ENCODE measurements at places on chromosomes 5 and 9. TPM values are rescaled to one million over a fixed set of nuclear protein-coding genes. Genes with fewer than 3 reads are reported as not detected.

- no peak for DNase-seq
Observed at GRCh38 chr5:90547072-90547536, 11.5 kb upstream of the ADGRV1 start.

PCDHA7 gene
- polyA plus RNA-seq, result 0.14 TPM

- no peak for DNase-seq
Observed at GRCh38 chr9:84751921-84752320, 82.4 kb downstream of the NTRK2 start.

MYOT gene
- polyA plus RNA-seq, result not detected

- no peak for DNase-seq
Observed at GRCh38 chr9:89695441-89695891, 90.7 kb downstream of the GADD45G start.

DNA sequence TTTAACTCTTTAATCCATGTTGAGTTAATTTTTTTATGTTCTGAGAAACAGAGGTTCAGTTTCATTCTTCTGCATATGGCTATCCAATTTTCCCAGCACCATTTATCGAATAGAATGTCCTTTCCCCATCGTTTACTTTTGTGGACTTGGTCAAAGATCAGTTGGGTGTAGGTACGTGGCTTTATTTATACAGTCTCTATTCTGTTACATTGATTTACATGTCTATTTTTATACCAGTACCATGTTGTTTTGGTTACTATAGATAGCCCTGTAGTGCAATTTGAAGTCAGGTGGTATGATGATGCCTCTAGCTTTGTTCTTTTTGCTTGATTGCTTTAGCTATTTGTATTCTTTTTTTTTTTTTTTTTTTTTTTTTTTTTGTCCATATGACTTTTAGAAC, 462.0 kb downstream of the HTR1A start:
- no peak for DNase-seq

ZNF484 gene
- polyA plus RNA-seq, result 4.1 TPM

GRCh38 chr9:27276193-27277030, 20.5 kb downstream of the EQTN start:
- peak; percentile 16 for DNase-seq

GAPT gene
- polyA plus RNA-seq, result not detected

GRCh38 chr5:150801117-150801927, 22.8 kb downstream of the SMIM3 start:
- DNase-seq, result no peak

- DNase-seq, result no peak
Observed at GRCh38 chr5:10585518-10585915, 21.6 kb downstream of the ANKRD33B start.

GRCh38 chr9:78985084-78985738, 586.6 kb upstream of the TLE4 start:
- peak; percentile 1 for DNase-seq

- peak; percentile 90 for DNase-seq
Observed at GRCh38 chr5:151686674-151687407, at the start of gene SPARC. SPARC (minus strand) TSS chr5:151686915; CDS start chr5:151676188, 10,727 bp downstream.

GRCh38 chr9:88835772-88836171, 155.5 kb upstream of the S1PR3 start:
- DNase-seq, result no peak

- no peak for DNase-seq
Observed at GRCh38 chr5:31231177-31231838, 37.8 kb downstream of the CDH6 start.
